ENCODE measurements at places on chromosomes 7 and 10. TPM values are rescaled to one million over a fixed set of nuclear protein-coding genes. Genes with fewer than 3 reads are reported as not detected.

The CRPPA gene
- 0.79 TPM for polyA plus RNA-seq

- no peak for DNase-seq
These were observed 28.3 kb downstream of the DRGX start for GRCh38 chr10:49367600-49367999.

DNA sequence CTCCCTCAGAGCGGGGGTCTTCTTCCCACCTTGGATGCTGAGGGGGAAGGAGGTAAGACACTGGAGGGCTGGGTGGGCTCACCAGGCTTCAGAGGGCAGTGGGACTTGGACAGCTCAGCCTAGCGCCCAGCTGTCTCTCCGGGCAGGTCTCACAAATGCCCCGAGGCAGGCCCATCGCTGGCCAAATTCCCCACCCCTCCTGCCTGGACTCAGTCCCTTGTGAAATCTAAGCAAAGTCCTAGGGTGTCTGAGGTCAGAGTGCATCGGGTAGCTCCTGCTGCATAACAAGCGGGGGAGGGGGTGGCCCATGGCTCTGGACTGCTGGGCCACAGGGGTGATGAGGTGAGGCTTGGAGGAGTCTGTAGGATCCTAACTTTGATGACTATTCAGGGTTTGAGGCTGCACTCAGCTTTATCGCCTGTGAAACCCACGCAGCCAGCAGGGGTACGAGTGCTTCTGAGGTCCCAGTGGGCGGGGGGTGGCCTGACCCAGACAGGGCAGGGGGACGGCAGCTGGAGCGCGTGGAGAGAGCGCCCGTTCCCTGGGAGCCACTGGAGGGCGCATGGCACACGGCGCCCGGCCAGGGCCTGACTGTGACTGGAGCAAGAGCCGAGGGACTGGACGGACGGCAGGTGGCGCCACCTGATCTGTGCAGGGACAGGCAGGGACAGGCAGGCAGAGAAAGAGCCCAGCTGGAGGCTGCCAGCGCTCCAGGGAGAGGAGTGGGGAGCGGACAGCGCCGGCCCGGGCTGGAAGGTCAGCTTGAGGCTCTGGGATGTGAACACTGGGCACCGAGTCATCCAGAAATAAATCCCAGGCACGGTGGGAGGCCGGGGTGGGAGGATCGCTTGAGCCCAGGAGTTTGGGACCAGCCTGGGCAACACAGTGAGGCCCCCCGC is 10.0 kb downstream of the CYP2W1 start:
- DNase-seq = peak; percentile 99

GRCh38 chr7:47601881-47602249 is 20.0 kb upstream of the TNS3 start:
- DNase-seq = no peak

GRCh38 chr10:6625428-6625827 is 45.4 kb upstream of the PRKCQ start:
- DNase-seq = no peak

DNA sequence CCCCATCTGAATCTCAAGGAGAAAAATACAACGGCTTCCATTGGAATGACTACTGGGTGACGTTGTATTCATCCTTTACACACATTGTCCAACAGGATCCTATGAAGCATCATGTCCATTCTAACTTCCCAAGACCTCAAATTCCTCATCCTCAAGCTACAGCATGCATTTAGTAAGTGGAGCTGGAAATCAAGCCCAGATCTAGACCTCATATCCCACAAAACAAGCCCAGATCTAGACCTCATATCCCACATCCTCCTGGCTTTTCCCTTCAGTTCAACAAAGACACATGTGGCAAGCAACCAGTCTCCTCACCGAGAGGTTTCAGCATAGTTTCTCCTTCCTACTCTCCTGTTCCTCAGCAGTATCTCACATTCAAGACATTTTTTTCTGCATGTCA is 12.2 kb downstream of the IGF2BP3 start:
- no peak for DNase-seq

The LSM5 gene
- polyA plus RNA-seq = 108 TPM

DNA sequence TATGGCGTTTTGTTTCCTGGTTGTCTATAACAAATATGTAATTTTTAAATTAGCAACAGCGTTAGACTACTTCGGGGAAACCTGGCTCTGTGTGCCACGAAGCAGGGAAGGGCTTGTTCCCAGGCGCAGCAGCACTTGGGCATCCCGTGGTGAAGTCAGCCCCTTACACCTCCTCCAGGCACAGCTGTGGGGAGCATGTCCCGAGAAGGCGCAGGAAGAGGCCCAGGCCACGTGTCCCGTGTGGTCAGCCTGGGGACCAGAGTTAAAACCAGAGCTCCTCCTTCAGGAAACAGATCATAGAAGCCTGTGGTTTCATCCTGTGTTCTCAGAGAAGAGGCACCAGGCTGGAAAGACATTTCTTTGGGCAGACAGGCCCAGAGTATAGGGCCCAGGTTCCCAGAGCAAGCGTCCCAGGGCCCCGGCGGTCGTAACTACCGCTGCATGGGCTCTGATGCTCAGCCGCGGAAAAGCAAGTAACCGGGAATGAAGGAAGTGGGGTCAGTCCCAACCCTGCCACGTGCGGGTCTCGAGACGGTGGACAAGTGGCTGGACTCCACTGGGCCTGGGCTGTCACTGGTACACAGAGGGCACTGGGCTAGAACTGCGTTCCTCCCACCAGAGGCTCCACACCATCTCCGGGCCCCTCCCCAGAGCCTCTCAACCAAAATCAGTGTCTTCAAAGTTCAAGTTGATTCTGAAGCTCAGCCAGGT is 7.1 kb downstream of the NUDT1 start:
- DNase-seq = peak; percentile 70

DNA sequence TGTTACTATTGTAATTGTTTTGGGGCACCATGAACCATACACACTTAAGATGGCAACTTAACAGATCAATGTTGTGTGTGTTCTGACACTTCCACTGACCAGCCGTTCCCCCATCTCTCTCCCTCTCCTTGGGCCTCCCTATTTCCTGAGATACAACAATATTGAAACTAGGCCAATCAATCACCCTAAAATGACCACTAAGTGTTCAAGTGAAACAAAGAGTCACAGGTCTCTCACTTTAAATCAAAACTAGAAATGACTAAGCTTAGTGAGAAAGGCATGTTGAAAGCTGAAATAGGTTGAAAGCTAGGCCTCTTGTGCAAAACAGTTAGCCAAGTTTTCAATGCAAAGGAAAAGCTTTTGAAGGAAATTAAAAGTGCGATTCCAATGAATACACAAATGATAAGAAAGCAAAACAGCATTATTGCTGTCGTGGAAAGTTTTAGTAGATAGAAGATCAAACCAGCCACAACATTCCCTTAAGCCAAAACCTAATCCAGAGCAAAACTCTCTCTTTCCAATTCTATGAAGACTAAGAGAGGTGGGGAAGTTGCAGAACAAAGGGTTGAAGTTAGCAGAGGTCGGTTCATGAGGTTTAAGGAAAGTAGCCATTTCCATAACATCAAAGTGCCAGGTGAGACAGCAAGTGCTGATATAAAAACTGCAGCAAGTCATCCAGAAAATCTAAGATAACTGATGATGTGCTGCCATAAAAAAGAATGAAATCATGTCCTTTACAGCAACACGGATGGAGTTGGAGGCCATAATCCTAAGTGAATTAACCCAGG is 90.6 kb downstream of the MTPN start:
- DNase-seq = no peak

The GJD4 gene
- polyA plus RNA-seq = not detected

The MRPS17 gene
- polyA plus RNA-seq = 31.9 TPM

Measured in psoas muscle (tissue), 8 donors.